DMS 273 treated with DMSO at 0.1 percent for 48 hours (cell line): ENCODE measurements at places on chromosomes 6 and 20.

DNA sequence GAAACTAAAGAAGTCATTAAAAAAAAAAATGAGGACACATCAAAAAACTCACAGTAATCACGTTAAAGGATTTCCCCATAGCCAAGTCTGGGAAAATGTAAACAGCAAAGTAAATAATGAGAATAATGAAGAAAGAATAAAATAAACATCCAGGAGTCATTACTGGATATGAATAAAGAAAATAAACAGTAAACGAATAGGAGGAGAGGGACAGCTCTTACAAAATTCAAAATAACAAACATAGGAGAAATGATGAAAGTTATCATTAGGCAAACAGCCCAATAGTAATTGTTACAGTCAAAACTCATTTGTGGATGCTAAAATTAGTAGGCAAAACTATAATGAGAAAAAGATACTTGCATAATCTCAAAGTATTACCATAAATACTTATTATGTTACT, 8.0 kb upstream of the UBD start:
- DNase-seq, result no peak

DNA sequence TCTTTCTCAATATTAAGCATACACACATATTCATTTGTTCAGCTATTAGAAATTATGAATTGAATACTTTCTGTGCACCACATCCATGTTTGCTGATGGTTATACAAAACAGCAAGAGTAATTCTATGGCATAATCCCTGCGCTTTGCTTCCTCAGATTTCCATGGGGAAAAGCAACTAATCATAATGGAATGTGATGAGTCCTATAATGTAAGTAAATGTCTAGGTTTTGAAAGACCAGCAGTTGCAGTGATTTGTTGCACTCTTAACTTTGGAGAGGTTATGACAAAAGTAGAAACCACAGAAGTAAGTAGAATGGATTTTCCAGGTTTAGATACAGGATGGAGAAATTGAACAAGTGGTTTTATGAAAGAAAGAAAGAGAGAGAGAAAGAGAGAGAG, 652.1 kb downstream of the CBLN4 start:
- DNase-seq, result no peak

DNA sequence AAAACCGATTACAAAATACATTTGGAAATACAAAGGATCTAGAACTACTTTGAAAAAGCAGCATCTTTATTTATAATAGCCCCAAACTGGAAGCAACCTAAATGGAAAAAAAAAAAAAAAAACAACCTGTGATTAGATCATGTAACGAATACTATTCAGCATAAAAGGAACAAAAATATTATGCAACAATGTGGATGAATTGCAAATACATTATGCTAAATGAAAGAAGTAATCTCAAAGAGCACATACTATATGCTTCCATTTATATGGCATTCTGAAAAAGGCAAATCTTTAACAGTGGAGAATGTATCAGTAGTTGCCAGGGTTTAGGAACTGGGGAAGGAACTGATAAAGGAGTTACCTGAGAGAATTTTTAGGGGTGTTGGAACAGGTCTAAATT, 28.9 kb downstream of the IRAK1BP1 start:
- DNase-seq, result no peak

GRCh38 chr6:25142506-25142905, 136.7 kb upstream of the CARMIL1 start:
- DNase-seq, result no peak

DNA sequence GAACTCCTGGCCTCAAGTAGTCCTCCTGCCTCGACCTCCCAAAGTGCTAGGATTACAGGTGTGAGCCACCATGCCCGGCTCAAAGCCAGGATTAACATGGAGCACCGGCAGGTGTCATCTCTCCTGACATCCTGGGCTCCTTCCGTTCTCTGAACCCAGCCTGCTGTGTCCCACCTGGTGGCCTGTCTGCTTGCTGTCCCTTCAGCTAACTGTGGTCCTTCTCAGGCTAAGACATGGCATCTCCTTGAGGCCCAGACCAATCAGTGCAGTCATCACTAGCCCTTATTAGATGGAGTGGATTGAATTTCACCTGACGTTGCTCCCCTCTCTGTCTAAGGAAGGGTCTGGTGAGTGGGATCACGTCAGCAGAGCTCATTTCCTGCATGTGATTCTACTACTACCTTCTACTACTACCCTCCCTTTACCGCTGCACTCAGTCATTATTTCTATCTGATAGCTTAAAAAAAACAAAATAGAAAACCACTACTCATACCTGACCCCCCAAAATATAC, 28.0 kb upstream of the SYNJ2 start:
- DNase-seq, result no peak

DNA sequence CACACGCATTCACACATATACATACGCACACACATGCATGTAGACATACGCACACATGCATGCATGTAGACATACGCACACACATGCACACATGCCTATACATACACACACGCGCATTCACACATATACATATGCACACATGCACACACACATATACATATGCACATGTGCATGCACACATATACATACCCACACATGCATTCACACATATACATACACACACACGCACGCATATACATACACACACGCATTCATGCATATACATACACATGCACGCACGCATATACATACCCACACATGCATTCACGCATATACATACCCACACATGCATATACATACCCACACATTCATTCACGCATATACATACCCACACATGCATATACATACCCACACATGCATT, 80.5 kb downstream of the WDR27 start:
- no peak for DNase-seq

DNA sequence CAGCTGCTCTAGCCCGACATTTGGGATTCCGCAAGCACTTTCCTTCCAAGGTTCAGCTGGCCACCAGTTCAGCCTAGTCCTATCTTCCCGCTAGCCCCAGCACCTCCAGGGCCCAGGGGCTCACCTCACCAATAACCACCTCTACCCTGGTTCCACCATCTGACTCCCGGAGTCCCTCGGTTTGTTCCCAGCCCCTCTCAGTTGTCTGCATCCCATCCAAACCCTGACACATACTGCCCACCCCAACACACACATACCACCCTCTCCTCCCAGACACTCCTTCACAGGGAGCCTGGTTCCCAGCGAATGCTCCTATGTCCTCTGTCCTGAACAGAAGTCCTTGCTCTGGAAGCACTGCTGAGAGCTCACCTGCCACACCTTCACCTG, 418 bp downstream of the TNXB start:
- no peak for DNase-seq

DNA sequence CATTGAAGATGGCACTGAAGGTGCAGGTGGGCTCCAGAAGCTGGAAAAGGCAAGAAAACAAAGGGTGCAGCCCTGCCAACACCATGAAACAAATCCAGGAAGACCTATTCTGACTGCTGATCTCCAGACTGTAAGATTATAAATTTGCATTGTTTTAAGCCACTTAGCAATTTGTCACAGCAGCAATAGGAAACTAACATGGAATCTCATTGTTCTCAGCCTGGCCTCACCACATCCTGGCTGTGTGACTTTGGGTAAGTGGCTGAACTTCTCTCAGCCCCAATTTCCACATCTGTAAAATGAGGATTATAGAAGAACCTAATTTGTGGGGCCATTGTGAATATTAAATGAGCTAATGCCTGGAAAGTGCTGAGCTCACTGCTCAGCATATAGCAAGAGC, 160.4 kb upstream of the MAFB start:
- DNase-seq, result no peak

- no peak for DNase-seq
Observed at GRCh38 chr20:64145458-64146300, 18.6 kb upstream of the MYT1 start.

DNA sequence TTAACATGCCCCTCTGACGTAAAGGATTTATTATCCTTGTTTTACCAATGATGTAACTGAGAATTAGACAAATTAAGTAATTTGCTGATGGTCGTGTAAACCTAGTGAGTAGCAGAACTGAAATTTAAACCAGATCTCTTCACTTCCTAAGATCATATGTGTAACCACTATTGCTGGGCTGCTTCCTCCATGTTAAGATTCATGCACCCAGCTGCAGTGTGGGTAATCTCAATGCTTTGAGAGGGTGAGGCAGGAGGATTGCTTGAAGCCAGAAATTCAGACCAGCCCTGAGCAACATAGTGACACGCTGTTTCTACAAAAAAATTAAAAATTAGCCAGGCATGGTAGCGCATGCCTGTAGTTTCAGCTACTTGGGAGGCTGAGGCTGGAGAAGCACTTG, 97.9 kb downstream of the L3MBTL3 start:
- DNase-seq, result no peak

GRCh38 chr6:70315079-70315751, 12.3 kb upstream of the COL9A1 start:
- DNase-seq, result no peak

DNA sequence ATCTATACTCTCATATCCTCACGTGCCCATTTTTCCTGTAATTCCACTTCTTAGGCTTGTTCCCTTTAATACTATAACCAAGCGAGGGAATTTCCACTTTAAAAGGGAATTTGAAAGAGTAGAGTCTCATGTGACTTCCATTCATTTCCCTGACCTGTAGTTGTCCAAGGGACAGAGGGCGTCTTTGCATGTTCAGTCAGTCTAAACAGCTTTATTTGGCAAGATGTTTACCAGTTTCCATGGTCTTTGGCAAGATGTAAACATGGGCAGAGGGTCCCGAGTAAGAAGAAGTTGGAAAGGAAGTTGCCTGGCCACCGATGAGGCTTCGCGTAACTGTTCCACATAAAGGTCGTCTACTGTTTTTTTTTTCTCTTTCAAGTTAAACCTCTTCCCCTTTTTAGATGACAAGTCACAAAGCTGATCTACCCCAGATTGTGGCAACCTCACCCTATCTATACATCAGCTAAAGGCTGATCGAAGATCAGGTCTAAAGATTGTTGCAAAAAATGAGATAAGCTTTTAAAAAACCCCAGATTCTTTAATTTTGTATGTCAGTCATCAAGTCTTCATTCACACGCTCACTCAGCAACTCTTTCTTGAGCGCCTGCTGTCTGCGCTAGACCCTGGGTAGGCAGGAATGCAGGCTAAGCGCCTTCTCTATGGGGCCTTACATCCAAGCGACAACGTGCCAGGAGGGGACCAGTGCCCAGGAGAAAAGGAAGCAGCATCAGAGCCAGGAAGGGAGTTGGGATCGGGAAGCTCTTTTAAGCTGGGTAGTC, 31.7 kb upstream of the CCR6 start:
- no peak for DNase-seq

GRCh38 chr6:1584996-1585668, 24.6 kb upstream of the FOXC1 start:
- no peak for DNase-seq

GRCh38 chr6:46184114-46184513, 13.3 kb upstream of the ENPP5 start:
- no peak for DNase-seq

DNA sequence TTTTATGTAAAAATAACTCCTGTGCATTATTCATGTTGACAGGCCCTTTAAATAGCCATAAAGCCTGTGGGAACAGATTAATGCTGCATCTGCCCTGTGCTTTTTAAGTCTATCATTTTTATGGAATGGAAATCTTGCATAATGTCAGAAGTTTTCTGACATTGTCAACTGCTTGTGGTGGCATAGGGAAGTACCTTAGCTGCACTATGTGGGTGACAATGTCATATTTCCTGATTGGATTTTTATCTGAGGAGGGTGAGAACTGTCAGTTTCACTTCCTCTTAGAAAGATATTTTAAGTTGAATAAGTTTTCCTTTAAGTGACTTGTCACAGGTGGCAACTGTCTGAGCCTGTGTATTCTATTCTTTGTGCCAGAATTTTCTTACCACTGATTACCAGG, 267.9 kb downstream of the PLCB1 start:
- DNase-seq, result no peak

DNA sequence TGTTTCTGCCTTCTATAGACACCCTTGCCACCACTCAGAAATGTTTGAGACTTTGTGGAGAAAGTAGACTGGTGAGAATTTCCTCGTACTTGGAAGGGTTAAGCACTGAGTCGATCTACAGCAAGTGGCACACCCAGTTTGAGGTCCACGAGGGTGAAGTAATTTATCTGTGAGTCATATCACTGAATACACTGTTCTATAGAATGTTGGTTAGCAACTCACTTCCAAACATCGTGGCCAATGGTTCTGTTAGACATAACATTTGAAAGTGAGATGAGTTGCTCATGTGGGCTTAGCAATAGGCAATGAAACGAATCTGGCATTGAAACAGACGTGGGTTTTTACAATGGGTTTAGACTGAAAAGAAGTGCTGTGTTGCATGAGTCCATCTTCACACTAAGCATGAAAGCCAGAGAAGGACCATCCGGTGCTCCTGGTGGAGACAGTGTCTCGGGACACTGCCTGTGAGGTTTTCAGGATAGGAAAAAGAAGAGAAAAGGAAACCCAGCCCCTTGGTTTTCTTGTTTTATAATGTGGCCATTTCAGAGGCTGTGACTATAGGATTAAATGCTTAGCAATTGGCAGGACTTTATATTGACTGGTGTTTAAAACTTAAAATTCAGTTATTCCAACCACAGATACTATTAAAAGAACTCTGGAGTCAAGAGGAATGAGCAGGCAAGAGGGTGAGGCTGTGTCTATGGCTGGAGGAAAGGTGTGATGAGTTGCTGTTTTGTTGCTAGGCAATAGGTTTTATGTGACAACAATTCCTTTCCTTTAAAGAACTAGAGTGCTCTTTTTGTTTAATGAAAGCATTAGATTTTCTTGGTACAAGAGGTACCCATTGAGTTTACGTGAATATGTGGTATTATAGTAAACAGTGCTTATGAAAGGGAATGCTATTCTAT, 31.0 kb upstream of the EZR start:
- no peak for DNase-seq

- no peak for DNase-seq
Observed at GRCh38 chr6:38153076-38153797, 333.7 kb downstream of the ZFAND3 start.

- DNase-seq, result no peak
Observed at GRCh38 chr6:12286373-12287110, 3.6 kb upstream of the EDN1 start.

DNA sequence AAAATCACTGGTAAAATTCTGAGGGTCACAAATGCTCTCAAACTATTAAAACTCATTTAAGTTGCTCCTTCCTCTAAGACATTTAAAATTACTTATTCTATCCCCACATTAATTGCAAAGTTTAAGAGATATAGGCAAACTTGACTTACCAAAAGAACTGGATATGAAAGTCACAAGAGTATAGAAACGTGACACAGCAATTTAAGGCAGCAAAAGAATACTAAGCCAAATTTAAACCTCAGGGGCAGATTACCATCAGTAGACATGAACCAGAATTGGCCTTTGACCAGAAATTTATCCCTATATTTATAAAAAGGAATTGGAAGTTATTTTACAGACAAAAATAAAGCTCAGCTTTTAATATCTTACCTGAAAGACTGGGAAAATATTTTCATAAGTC, 56.0 kb downstream of the MAP3K7 start:
- DNase-seq, result no peak
